ENCODE measurements at places on chromosomes 11 and 22.

- no peak for DNase-seq
Observed at GRCh38 chr11:115462004-115462541, 42.1 kb downstream of the CADM1 start.

GRCh38 chr22:37368058-37368457, 59.2 kb downstream of the ELFN2 start:
- no peak for DNase-seq

GRCh38 chr11:6745465-6746015, 26.2 kb downstream of the OR2AG2 start:
- no peak for DNase-seq

DNA sequence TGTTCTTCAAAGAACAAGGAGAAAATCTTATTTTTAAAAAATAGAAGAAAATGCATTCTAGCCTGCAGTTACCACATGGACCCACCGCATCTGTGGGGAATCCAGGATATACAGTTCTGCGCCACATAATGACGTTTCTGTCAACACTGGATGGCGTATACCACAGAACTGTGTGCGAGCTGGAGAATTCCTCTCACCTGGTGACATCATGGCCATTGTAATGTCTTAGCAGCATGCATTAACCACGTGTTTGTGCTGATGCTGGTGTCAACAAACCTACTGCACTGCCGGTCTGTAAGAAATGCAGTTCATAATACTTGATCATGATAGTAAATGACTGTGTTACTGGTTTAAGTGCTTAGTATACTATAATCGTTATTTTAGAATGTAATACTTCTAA, 174.7 kb downstream of the TBC1D22A start:
- DNase-seq, result no peak

- DNase-seq, result no peak
Observed at GRCh38 chr22:23762842-23763578, at the start of gene C22orf15. Gene C22orf15, plus strand, starts transcription at chr22:23762990. Its CDS starts 317 bp downstream, at chr22:23763307.

- DNase-seq, result no peak
Observed at GRCh38 chr11:86360775-86361395, 13.8 kb upstream of the CCDC81 start.

GRCh38 chr11:117663414-117663813, 133.6 kb downstream of the DSCAML1 start:
- DNase-seq, result no peak

- DNase-seq, result no peak
Observed at GRCh38 chr11:75245356-75246005, 4.9 kb downstream of the TPBGL start.

Measured in activated CD4-positive, alpha-beta T cell treated with anti-CD3 and anti-CD28 coated beads, Interleukin-2, amount 50 U/mL, for 1 hour (primary cell).